Stimulated activated CD4-positive, alpha-beta T cell treated with anti-CD3 and anti-CD28 coated beads, Interleukin-4, amount 100 ng/mL, for 1 hour (primary cell): ENCODE measurements at places on chromosomes 7 and 10.

DNA sequence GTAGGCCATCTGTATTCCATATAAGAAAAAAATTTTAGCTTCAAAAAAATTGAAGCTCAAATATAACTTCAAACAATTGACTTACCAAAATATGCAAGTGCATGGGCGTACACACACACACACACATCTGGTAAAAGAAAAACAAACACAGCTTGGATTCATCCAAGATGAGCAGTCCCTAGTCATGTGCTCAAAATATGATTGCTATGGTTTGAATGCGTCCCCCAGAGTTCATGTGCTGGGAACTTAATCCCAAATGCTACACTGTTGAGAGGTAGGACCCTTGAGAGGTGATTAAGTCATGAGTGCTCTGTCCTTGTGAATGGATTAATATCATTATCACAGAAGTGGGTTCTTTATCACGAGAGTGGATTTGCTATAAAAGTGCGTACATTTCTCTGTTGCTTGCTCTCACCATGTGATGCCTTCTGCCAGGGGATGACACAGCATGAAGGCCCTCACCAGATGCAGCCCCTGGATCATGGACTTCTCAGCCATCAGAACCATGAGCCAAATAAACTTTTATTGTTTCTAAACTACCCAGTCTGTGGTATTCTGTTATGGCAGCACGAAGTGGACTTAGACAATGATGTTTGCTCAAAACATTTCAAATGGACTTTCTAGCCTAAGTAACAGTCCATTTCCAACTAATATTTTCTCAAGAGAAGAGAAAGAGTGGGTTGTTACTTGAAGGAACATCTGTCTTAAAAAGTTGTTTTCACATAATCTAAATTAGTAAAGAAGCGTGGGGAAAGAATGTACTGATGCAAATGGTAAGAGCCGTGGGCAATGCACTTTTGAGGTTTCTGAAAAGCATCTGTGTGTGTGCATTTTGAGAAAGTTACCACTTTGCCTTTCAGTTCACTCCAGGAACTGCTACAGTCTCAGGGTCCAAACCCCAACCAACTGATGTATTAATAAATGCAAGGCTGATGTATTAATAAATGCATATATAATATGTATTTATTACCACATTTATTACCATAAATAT is 15.1 kb upstream of the SVIL start:
- no peak for DNase-seq

DNA sequence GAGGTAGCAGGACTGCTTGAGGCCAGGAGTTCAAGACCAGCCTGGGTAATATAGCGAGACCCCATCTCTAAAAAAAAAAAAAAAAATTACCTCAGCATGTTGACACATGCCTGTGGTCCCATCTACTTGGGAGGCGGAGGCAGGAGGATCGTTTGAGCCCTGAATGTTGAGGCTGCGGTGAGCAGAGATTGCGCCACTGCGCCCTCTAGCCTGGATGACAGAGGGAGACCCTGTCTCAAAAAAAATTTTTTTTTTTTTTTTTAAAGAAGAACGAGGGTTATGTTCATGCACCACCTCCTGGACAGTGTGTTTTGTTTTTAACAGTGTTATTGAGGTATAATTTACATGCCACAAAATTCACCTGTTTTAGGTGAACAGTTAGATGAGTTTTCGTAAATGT is 51.1 kb upstream of the SEPHS1 start:
- DNase-seq: no peak

GRCh38 chr10:132449051-132449810 is 52.2 kb downstream of the PWWP2B start:
- no peak for DNase-seq

DNA sequence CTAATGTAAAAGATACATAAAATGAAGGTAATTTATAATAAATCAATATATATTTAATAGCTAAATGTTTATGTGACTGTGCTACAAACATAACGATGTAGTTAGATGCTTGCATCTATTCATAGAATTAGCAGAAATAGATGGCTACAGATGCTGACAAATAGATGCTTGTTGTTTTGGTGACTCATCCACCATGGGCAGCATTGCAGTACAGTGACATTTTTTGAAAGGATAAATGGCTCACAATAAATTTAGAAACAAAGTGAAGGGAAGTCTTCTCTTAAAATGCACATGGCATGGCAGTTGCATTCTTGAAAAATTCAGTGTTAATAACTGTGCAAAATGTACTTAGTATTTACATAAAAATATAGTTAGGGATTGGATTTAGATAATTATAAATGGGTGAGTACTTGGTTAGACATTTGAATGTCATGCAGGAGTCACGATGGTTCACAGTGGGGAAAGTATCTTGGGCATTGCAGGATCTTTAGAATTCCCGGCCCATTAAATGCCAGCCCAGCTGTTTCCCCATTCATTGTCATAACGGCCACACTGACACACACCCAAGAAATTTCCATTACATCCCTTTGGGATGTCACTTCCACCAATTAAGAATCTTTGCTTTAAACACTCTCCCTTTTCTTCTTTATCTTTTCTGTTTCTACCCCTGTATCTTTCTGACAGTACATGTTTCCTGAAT is 564.1 kb downstream of the ATRNL1 start:
- no peak for DNase-seq

- no peak for DNase-seq
Measured at GRCh38 chr7:39560408-39560807, 5.8 kb upstream of the YAE1 start.

DNA sequence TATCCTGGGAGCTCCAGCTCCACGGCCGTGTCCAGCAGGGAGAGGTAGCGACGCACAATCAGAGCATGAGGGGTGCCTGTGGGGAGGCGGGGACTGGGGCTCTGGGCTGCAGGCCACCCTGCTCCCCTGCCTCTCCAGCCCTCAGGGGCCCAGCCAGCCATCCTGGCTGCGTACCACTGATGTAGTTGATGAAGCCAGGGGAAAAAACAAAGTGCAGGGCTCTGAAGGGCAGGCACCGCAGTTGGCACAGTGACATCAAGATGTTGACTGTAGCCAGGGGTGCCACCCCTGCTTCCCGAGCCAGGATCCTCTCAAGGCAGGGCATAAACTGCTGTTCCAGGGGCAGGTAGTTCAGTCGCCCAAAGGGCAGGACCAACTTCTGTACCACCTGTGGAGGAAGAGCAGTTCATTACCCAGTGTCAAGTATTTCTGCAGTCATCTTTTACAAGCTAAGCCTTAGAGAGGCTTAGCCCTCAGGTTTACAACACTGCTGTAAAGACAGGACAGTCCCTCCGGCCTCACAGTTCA is 2.8 kb downstream of the FASTK start:
- DNase-seq: no peak

DNA sequence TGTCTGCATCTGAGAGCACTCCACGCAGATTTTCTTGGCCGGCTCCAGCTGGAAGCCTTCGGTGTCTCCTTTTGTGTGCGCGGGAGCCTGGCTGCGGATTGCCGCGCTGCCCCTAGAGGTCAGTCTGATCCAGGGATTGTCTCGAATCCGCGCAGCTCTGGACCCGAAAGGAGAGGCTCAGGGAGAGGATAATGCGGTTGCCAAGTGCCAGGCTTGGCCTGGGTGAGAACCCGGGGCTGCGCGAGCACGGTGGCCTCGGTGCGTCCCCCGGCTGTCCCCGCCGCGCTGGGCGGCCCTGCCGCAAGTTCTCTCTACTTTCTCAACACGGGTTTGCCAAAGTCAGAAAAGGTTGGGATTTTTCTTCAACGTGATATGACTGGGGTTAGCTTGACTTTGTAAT is 140.9 kb downstream of the ADCYAP1R1 start:
- no peak for DNase-seq

DNA sequence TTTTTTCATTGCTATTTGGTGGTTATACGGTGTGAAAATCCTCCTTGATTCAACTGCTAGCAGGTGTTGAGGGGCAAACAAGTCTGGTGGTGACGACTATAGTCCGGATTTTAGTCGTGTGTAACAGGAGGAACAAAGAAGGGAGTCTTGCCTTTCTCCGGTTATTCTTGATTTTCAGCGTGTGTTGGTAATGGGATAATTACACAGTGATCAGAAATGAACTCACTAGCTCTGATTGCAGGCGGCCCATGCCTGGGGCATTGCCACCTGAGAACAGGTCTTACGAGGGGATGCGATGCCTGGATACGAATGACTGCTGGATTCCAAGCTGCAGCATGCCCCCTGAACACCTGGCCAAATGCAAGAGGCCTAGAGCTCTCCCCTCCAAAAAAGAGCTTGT is 72.8 kb downstream of the CAMK1D start:
- no peak for DNase-seq

DNA sequence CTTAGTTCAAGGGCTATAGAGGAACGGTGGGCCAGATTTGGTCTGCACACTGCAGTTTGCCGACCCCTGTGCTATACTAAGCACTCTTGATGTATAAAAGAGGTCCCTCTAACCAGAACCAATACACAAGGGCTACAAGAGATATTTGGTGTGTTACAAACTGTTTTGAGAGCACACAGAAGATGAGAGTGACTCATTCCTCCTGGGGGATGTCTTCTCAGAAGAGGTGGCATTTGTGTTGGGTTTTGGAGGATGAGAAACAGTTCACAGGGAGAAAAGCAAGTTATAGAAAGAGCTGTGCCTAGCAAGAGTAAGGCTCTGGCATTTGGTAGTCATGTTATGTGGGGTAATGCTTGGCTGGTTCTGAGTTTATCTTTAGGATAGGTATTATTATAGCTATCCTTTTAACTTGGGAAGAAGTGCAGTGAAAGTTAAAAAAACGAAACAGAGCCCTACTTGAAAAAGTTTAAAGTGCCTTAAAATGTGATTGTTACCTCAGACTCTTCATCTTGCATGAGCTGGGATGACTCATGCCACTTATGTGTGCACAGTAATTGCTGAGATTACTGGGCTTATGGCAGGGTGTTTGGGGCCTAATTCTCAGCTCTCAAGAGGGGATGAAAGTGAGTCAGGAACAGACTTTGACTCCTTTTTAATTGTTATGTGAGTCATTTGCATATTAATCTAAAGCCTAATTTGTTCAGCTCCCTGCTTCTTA is 160.4 kb downstream of the KIF20B start:
- DNase-seq: peak; percentile 5

- DNase-seq: peak; percentile 26
Measured at GRCh38 chr10:116848032-116848943, 1.0 kb upstream of the ENO4 start.

DNA sequence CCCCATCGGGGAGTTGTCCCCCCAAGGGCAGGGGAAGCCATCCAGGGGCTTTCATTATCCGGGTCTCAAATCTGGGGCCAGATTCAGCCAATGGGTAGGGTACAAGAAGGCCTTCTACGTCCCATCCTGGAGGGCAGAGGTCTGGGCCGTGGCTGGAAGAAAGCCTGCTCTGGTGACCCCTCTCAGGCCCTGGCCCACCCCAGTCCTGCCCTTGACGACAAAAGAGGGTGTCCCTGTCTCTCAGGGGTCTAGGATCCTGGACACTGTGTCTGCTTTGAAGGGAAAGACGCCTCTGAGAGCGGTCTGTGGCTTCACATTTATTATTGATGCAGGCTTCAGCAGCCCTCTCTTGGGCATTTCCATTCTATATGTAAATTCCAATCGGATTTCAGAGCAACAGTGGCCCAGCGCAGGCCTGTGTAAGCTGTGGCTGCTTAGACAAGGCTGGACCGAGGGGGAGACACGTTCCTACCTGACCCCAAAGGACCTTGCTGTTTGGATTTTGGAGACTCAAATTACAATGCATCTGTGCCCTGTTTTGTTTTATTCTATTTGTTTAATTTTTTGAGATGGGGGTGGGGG is 83.2 kb upstream of the BAIAP2L1 start:
- DNase-seq: no peak

GRCh38 chr7:7476381-7476780 is 59.3 kb downstream of the COL28A1 start:
- DNase-seq: no peak

DNA sequence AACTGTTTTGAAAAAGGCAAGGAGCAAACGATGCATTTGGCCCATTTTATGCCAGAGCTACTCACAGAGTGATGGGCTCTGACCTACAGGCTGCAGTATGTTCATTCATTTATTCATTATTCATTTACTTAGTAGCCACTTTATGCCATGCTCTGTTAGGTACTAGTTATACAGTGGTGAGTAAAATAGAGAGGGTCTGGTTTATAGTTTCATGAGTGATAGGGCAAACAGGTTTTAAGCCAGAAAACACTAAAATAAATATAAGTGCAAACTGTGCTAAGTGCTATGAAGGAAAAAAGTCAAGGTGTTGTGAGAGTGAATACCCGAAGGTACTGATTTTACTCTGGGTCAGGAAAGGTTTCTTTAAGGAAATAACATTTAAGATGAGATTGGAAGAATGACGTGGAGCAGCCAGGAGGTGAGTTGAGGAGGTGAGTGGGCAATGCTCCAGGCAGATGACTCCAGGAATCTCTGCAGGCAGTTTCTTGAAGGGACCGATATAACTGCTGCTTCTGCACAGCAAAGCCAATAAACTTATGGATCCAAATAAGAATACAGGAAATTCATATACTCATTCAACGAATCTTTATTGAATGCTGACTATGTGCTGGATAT is 56.9 kb upstream of the FAM133B start:
- no peak for DNase-seq

DNA sequence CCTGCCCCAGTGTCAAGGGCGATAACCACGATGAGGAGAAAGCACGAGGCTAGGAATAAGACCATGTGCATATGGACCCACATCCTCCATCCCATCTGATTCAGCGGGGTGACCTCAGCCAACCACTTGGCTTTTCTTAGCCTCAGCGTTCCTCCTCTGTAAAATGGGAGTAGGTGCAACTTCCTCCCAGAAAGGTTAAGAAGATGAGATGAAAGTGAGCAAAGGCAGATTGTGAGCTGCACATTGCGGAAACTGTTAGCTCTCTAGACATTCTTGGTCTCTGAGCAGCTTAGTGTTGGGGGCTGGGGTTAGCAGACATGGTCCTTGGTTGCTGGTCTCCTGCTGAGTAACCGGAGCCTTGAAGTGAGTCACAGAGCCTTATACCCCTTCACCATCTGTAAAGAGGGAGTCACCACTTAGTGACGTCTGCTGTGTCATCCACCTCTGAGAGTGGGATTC is 497.3 kb upstream of the GALNT17 start:
- no peak for DNase-seq

DNA sequence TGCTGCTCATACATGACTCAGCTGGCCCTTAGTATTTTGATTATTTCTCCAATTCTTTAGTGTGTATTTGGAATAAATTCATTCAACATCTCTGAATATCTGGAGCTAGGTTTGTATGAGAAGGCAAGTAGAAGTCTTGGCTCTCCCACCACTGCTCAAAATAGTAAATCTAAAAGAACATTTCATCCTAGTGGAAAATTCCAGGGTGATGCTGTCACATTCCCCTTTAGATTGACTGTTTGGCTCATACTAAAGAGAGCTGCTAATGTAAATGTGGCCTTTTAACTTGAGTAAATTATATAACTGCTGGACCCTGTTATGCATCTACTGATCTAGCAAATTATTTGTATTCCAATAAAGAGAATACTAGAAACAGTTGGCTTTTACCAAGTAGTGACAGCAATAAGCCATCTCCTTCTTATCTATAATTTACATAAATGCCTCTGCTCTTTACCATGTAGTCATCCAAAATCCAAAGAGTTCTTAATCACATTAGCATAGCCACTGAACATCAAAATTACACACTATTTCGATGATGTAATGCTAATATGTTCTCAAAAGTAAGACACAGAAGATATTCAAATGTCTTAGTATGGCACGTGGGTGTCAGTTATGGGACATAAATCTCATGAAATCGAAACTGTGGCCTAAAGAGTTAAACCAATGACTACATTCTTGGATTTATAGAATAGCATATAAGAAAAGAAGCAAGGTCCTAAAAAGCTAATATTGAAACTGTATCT is 86.9 kb upstream of the KCND2 start:
- no peak for DNase-seq
